Activated T-cell treated with anti-CD3 and anti-CD28 coated beads, Interleukin-2, amount 50 U/mL, for 48 hours (primary cell): ENCODE measurements at places on chromosomes 4 and X.

DNA sequence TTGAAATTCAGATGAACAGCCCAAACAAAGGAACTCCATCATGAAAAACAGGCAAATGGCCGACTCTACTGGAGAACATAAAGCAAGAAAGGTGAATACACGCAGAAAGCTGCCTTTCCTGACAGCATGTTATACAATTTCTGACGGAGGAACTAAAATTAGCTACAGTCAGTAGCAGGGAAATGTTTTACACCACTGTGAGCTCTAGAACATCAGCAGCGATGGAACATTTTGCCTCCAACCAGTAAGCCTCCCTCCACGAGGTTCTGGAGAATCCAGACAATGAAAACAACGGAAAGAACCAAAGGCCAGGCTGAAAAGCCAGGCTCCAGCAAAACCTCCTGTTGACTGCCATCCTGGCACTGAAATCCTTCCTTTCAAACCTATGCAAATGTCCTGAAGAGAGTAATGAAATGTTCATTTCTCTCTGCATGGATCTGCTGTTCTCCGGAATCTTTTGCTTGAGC lies 78.9 kb downstream of the IRF2 start:
- DNase-seq: no peak

GRCh38 chr4:1693131-1693896 lies 9.2 kb upstream of the FAM53A start:
- peak; percentile 76 for DNase-seq

- DNase-seq: no peak
These were observed 289.4 kb downstream of the INPP4B start for GRCh38 chr4:142556570-142557238.

DNA sequence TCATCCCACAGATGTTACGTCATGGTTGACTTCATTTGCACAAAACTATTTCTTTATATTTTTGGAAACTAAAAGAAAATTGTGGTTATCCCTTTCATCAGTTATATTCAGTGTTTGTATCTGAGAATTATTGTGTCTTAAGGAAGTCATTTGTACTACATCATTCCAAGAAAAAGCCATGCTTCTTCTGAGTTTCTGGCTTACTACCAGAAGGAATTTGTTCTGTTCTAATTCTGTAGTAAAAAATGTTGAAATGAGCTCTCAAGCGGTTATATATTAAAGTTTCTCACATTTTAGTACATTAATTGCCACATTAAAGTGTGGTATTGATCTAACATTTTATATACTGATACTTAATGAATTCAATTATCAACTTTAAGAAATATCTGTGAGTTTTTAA lies 1844.5 kb downstream of the PCDH7 start:
- no peak for DNase-seq

DNA sequence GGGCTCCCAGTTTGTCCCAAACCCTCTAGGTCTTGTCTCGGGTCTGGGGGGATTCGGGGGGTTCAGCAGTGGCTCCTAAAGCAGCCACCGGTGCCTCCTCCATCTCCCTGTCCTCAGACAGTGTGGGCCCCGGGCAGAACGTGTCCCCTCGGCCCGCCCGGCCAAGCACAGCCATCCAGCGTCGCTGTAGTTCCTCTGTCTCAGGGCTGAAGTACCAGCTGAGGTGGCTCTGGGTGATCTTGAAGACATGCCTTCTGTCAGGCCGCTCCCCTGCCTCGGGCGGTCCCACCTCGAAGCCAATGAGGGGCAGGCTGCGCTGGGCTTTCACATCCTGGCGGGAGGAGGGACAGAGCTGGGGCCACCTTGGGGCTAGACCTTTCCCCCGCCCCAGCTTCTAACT lies 5.9 kb downstream of the TSR2 start:
- no peak for DNase-seq

GRCh38 chrX:140141444-140142029 lies 176.2 kb upstream of the CXorf66 start:
- peak; percentile 46 for DNase-seq

DNA sequence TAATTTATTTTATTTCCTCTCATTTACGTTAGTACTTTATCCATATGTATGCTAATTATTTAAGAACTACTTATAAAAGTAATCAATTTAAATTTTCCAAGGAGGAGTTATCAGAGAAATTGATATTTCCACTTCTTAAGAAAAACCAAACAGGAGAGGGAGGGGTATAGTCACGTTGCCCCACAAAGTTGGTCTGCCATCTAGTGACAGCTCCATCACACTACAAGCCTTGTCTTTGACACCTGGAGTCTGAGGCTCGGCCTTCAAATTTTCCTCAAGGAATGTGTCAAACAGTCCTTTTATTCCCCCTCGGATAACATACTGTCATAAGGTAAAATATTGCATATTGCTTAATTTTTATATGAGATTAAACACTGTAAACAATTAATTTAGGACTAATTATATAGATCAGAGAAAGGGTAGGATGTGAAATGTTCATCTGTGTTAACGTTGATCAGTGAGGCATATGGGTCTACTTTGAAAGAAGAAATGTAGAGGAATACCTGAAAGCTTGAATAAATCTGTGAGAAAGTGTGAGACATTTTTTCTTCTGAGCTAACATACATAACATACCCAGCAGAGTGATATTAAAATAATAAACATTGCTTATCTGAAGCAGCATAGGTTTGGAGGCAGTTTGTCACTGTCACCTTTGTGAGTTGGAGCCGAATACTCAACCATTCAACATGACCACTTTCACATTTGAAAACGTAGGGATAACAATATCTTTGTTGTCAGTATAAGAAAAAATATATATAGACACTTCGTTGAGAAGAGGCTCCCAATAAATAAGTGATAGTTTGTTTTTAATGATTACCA lies 114.4 kb downstream of the GLRA3 start:
- peak; percentile 22 for DNase-seq

- DNase-seq: no peak
These were observed 12.7 kb downstream of the PRIMPOL start for GRCh38 chr4:184662236-184662635.

GRCh38 chr4:4284827-4285618 lies 4.9 kb downstream of the LYAR start:
- no peak for DNase-seq

DNA sequence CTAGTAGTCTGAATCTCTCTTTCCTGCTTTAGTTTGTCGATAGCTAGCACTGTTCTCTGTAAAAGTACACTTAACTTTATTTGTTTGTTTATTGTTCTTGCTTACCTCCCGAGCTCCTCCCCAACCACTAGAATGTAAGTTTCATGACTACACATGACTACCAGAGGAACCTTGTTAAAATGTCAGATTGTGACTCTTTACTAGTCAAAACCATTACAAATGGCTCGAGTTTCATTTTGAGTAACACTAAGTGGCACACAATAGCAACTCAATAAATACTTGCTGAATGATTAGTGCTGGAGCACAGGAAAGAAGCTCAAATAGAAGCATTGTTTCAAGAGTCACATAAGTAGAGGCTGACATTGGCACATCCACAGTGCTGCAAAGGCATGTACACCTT lies 116.1 kb downstream of the MAPK10 start:
- no peak for DNase-seq

- DNase-seq: no peak
These were observed 89.3 kb downstream of the GPR143 start for GRCh38 chrX:9676306-9676705.

DNA sequence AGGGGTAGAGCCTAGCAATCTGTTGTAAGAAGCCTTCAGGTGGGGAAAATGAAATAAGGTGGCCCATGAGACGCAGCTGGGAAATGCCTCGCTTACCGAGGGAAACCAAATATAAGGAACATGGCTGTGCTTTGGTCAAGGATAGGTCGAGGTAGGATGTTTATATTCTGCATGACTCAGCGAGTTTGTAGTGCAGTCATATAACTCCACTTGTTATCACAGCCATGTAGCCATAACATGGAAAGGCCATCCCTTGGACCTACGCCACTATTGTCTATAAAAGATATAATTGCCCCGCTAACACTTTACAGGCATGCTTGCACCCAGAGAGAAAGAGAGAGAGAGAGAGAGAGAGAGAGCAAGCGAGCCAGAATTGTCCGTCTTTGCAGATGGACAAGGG lies 80.9 kb upstream of the GLRA2 start:
- no peak for DNase-seq

GRCh38 chr4:168101026-168101425 lies 8.7 kb downstream of the ANXA10 start:
- no peak for DNase-seq

DNA sequence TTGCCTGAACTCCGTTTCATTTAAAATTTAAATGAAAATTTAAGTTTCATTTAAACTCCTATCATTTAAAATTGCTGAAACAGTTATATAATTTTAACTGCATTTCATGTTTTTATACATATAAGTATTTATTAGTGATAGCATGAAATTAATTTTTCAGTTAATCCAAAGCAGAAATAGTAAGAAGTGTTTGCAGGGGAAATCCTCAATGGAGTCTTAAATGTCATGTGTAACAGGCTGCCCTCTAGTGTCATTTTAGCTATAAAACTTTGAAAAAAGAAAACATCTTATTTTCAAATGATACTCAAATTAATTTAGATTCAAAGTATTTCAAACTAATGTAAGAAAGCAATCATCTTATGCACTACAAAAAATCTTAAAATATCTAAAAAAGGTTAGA lies 27.2 kb downstream of the TAPT1 start:
- no peak for DNase-seq

DNA sequence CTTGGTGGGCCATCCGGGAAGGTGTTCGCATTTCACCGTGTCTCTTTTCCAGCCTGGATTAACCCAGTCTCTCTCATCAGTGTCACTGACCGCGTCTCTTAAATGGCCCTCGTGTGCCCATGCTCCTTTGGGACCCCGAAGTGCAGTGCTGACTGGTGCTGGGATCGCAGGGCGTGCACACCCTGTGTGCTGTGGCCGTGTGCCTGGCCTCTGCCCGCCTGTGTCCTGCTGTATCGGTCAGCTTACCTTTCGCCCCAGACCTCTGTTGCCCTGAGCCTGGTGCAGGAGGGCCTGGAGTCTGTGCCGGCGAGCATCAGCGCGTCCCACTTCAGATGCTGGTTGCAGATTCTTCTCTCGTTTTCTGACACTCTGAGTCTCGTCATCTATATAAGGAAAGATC lies 68.3 kb upstream of the HGFAC start:
- DNase-seq: no peak

DNA sequence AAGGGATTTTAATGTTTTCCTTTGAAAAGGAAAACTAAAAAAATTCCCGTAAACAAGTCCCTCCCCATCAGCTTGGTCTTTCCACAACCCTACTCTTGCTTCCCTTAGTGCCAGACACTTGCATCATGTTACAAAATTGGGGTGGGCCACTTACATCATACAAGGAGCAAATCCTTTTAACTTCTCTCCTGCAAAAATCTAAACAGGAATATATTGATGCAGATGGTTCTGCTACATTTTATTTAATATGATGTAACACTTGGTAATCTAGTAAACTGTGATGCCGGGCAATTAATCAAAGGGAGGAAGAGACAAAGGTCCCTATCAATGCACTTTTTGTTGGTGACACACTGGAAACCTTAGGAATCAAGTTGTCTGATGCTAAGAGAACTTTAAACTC lies 125.3 kb downstream of the UBE2K start:
- no peak for DNase-seq

DNA sequence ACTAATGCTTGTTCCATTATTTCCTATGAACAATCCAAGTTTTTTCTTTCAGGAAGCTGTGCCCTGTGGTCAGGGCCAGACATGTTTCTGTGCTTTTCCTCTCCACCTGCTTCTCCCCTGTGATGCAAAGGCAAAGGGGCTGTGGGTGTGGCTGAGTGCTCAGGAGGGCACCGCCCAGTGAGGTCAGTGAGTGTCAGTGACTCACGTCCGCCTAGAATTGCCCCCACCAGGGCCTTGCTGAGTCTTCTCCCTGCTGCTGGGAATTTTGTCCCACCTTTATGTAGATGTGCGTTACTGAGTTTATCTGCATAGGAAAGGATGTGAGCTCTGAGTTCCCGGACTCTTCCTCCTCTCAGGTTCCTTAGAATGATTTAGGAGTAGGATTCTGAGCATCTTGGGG lies 283.2 kb downstream of the DCHS2 start:
- no peak for DNase-seq

DNA sequence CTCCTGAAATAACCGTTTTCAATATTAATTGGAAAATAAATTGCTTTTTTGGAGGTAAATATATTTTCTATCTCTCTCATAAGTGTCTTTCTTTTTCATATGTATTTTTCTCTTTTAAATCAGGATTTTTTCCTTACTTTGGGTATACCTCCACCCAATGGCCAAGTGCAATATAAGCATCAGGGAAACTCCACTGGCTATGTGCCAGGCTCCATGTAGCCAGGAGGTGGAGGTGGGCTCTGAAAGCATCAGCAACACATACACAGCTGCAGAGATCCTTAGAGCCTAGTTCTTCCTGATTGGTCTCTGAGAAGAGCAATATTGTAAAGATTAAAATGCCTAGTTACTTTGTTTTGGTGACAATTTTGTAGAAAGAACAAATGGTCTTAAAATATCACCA lies 3.4 kb downstream of the GABRA2 start:
- no peak for DNase-seq

- DNase-seq: no peak
These were observed 120.1 kb downstream of the MANBA start for GRCh38 chr4:102640669-102641068.

DNA sequence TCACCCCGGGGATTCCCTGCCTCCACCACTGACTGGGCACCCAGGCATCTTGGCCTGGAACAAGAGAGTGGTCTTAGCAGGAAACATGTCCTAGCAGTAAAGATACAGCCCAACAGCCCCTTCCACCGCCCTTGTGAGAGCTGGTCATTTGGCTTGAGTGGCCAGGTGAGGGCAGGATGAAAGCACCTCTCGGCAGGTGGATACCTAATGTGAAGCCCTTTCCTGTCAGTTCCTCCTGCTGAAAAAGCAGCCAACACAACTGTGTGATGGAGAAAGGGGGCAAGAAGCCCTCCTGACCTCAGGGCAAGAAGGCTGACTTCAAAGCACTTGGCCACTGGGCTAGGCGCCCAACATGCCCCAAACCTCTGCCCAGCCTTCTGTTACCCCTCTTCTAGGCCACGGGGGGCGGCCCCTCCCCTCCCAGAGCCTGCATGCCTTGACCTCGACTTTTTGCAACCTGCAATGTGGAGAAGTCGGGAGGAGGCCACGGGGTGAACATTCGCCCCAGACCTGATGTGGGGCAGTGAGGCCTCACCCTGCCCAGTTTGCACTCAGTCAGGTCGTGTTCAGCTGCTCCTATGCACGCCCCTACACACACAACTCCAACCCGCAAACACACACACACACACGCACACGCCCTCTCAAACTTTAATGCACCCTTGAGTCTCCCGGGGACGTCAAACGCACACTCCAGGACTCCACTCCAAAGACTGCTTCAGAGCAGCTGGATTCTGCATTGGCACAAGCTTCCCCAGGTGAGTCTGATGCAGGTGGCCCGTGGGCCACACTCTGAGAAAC lies 1.1 kb downstream of the LGI2 start:
- DNase-seq: no peak

DNA sequence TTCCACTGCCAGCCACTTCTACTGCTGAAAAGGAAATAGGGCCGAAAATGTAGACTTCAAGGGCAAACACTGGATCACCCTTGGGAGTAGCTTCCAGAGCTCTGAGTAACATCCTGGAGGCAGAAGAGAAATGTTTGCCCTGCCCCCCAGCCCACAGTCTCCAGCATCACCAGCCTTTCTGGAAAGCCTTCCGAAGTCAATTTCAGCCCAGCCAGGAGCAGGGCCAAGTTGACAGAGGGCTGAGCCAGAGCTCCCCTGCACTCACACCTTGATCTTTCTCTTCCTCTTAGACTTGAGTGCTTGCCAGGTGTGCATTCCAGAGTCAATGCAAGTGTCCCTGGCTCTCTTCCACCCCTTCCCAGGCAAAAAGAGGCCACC lies 35.2 kb downstream of the SLC25A5 start:
- DNase-seq: no peak
